Endothelial cell of coronary artery (primary cell): ENCODE measurements at places on chromosomes 5 and 9. TPM values are rescaled to one million over a fixed set of nuclear protein-coding genes. Genes with fewer than 3 reads are reported as not detected.

The DCTN3 gene
- 85.8 and 103 TPM in 2 replicates for total RNA-seq

The NR5A1 gene
- total RNA-seq: not detected in 2 replicates

The SOX30 gene
- not detected in 2 replicates for total RNA-seq

The DBH gene
- not detected in 2 replicates for total RNA-seq

The NSG2 gene
- not detected in 2 replicates for total RNA-seq

The SOHLH1 gene
- 0.09 TPM in 1 of 2 replicates, not detected in the other for total RNA-seq

The FAM151B gene
- 2.7 and 3.4 TPM in 2 replicates for total RNA-seq

The FOXD4L3 gene
- 0.09 TPM in 1 of 2 replicates, not detected in the other for total RNA-seq

The SLC38A9 gene
- total RNA-seq: 25.8 and 33.9 TPM in 2 replicates

The LIFR gene
- total RNA-seq: 25.8 and 36.9 TPM in 2 replicates

The C1QTNF2 gene
- total RNA-seq: 0.09 TPM in 1 of 2 replicates, not detected in the other

The BAAT gene
- total RNA-seq: under 0.01 TPM in 1 of 2 replicates, not detected in the other

The SV2C gene
- not detected in 2 replicates for total RNA-seq

The PSMB7 gene
- total RNA-seq: 269 and 344 TPM in 2 replicates

The BARHL1 gene
- total RNA-seq: not detected in 2 replicates

The RANBP3L gene
- total RNA-seq: not detected in 2 replicates

The NEUROG1 gene
- not detected in 2 replicates for total RNA-seq

The RGS7BP gene
- 2.5 and 3.1 TPM in 2 replicates for total RNA-seq

The ACER2 gene
- 7.9 and 14.0 TPM in 2 replicates for total RNA-seq

The MEF2C gene
- total RNA-seq: 46.9 and 62.7 TPM in 2 replicates

The FCN2 gene
- total RNA-seq: not detected in 2 replicates

The TTC23L gene
- 0.09 TPM in 1 of 2 replicates, not detected in the other for total RNA-seq

The CDH9 gene
- total RNA-seq: not detected in 2 replicates

The PTCD2 gene
- 4.3 and 5.6 TPM in 2 replicates for total RNA-seq

The OR1J2 gene
- not detected in 2 replicates for total RNA-seq

The IQGAP2 gene
- 3.4 and 6.6 TPM in 2 replicates for total RNA-seq

The PALM2AKAP2 gene
- 0.09 TPM in 2 replicates for total RNA-seq

The GLRA1 gene
- total RNA-seq: not detected in 2 replicates

The HDAC3 gene
- total RNA-seq: 52.0 and 62.8 TPM in 2 replicates

The SHOC1 gene
- under 0.01 TPM in 1 of 2 replicates, not detected in the other for total RNA-seq

The CFAP157 gene
- total RNA-seq: not detected in 2 replicates

The SURF6 gene
- total RNA-seq: 10.6 and 13.9 TPM in 2 replicates

The GMCL2 gene
- not detected in 2 replicates for total RNA-seq

The N4BP3 gene
- 19.8 and 22.8 TPM in 2 replicates for total RNA-seq

The SPEF2 gene
- 1.1 and 1.3 TPM in 2 replicates for total RNA-seq

The TNPO1 gene
- total RNA-seq: 566 and 627 TPM in 2 replicates

The ANKRD33B gene
- total RNA-seq: 3.4 and 7.3 TPM in 2 replicates

The FBLL1 gene
- 0.36 and 0.47 TPM in 2 replicates for total RNA-seq

The TEX53 gene
- not detected in 2 replicates for total RNA-seq

The MARCOL gene
- total RNA-seq: not detected in 2 replicates

The OR1Q1 gene
- not detected in 2 replicates for total RNA-seq

The IRX2 gene
- 0.28 TPM in 1 of 2 replicates, not detected in the other for total RNA-seq

The PHYHD1 gene
- total RNA-seq: 0.27 and 0.75 TPM in 2 replicates

The SPOUT1 gene
- total RNA-seq: 13.0 and 14.8 TPM in 2 replicates

The PCDHB11 gene
- total RNA-seq: 0.38 and 0.99 TPM in 2 replicates
